ENCODE measurements at places on chromosomes 3 and 15.

GRCh38 chr3:10983219-10983916 lies 9.2 kb upstream of the SLC6A1 start:
- DNase-seq: no peak

- DNase-seq: no peak
Observed at GRCh38 chr3:458653-459310, 262.2 kb downstream of the CHL1 start.

DNA sequence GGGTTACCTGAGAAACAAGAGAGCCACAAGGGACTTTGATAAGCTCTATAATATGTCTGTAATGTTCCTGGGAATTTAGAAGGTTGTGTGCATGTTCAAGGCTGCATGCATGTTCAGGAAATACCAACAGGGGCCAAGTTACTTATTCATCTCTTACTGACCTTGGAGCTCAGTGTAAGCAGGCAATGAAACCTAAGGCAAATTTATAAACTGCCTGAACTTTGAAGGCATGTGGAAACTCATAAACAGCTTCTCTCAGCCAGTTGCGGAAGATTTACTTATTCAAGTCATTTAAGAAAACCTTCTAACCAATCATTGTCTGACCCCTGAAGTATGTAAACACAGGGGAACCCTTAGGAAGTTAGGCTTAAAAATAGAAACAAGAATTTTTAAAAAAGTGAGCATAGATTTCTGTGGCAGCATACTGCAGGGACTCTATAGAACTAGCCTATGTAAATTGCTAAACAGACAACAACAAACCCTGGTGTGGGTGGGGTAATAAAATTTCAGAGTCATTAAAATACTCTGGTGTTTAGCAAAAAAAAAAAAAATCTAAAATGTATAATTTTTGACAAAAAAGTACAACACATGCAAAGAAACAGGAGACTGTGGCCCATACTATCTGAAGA lies 57.2 kb downstream of the SLC15A2 start:
- no peak for DNase-seq

DNA sequence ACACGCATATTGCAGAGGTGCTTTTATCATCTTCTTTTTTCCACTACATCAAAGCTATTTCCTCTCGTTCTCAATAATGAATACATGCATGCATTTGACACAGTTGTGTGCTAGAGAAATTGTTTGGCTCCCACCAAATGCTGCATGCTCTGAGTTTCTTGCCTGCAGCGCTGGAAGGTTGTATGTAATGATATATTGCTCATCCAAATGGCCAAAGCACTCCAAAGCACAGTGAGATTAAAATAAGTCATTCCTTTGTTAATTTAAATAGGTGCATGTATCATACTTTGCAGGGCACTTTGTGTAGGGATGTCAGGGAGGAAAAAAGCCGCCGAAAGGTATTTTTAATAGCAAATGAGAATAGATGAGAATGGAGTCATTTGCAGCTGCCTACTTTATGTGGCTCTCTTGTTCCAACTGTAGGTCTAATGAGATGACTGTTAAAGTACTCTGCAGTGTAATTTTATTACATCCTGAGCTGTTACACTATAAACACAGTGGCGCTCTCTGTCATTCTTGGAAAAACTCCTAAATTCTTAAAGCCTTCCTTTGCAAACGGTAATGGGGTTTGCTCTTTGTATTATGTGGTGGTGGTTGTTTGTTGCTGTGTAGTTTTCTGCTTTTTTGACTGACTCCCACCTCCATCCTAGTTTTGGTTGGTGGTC lies 56.9 kb upstream of the SKOR1 start:
- no peak for DNase-seq

DNA sequence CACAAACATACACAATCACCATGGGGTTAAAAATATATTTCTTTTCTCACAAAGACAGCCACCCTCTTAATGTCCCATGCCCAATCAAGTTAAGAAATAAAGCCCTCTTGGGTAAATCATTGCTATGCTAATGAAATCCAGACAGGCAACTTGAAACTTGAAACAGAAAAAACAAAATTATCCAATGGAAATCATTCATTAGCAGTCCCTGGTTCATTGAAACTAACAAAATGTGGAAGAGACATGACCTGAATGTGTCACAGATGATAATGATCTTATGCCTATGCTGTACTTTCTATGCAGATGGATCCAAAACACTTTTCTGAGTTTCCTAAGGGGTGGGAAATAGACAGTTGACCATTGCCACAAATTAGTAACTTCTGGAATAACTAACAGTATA lies 983.7 kb downstream of the MCTP2 start:
- DNase-seq: no peak

DNA sequence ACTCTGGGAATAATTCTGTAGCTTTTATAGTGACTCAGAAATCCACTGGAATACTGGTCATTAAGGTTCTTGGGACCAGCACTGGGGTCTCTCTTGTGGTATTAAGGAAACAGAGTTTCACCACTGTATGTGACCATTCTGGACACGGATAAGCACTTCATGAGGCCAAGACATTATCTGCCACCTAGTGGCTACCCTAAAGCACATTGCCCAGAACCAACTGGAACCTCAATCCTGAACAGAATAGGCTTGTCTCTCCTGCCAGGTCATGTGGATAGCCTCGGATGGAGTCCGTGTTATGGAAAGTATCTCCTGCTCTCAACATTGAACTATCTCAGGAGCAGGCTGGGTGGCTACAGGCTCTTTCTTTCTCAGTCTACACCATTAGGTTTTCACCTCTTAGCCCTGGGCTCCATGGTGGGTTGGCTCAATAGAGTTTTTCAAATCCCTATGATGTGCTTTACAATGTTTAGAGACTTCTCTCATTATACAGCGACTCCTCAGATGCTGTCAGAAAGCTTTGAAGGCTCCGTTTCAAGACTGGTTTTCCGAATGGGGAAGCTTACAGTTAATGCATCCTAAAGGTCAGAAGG lies 167.6 kb upstream of the ST8SIA2 start:
- no peak for DNase-seq

GRCh38 chr3:177396733-177397132 lies 199.5 kb upstream of the TBL1XR1 start:
- DNase-seq: no peak

GRCh38 chr3:140863580-140864009 lies 78.0 kb upstream of the SLC25A36 start:
- no peak for DNase-seq

DNA sequence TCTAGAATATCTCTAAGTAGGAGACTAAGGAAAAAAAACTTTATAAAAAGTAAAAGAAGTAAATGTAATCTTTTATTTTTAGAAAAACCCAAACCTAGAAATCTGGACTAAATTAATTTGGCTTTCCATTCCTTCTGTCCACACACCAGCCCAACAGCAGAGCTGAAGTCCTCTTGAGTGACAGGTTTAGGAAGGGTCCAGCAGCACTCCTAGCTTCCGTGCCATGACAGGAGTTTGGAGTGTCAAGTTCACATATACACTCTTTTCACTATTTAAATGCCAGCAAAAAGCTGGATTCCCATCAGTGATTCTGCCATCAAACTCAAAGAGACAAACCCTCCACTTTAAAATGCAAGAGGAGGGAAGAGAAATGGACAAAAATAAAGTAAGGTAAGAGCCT lies 13.1 kb downstream of the PROK2 start:
- DNase-seq: no peak
